Cardiac ventricle fibroblast (primary cell): ENCODE measurements at places on chromosomes 4 and X. TPM values are rescaled to one million over a fixed set of nuclear protein-coding genes. Genes with fewer than 3 reads are reported as not detected.

The PRDM8 gene
- 2.7 and 3.5 TPM in 2 replicates for total RNA-seq

The ATP1B4 gene
- not detected in 2 replicates for total RNA-seq

The WDR45 gene
- 64.5 and 72.1 TPM in 2 replicates for total RNA-seq

The SHOX gene
- not detected in 2 replicates for total RNA-seq

The SMIM10L2A gene
- total RNA-seq, result 0.54 and 0.75 TPM in 2 replicates

The SCML1 gene
- 5.9 and 7.4 TPM in 2 replicates for total RNA-seq

The BTC gene
- total RNA-seq, result not detected in 2 replicates

The PAGE1 gene
- not detected in 2 replicates for total RNA-seq

The DGAT2L6 gene
- not detected in 2 replicates for total RNA-seq

The FHDC1 gene
- total RNA-seq, result 0.06 and 0.15 TPM in 2 replicates

The GYPA gene
- total RNA-seq, result not detected in 2 replicates

The GAGE13 gene
- not detected in 2 replicates for total RNA-seq

The TMEM185A gene
- total RNA-seq, result 10.1 and 17.2 TPM in 2 replicates

The GRID2 gene
- total RNA-seq, result not detected in 2 replicates

The ABHD18 gene
- 2.6 and 4.8 TPM in 2 replicates for total RNA-seq

The HSFX4 gene
- not detected in 2 replicates for total RNA-seq

The TRIM61 gene
- total RNA-seq, result 1.6 and 2.7 TPM in 2 replicates

The CHRDL1 gene
- total RNA-seq, result 6.0 and 7.7 TPM in 2 replicates

The CCSER1 gene
- total RNA-seq, result not detected in 2 replicates

The RHOXF2 gene
- not detected in 2 replicates for total RNA-seq

The PGAM4 gene
- not detected in 2 replicates for total RNA-seq

The STK32B gene
- total RNA-seq, result 1.7 and 2.3 TPM in 2 replicates

The WWC2 gene
- total RNA-seq, result 11.7 and 13.5 TPM in 2 replicates

The FGFBP2 gene
- total RNA-seq, result 0.73 and 1.3 TPM in 2 replicates

The SUPT20HL2 gene
- total RNA-seq, result not detected in 2 replicates

The CTAG1B gene
- total RNA-seq, result not detected in 2 replicates

The IL3RA gene
- 2.8 TPM in 1 of 2 replicates, not detected in the other for total RNA-seq

The MAGED4 gene
- total RNA-seq, result 46.9 and 52.6 TPM in 2 replicates

The SMIM10 gene
- total RNA-seq, result 3.1 and 5.9 TPM in 2 replicates

The SLC10A6 gene
- not detected in 2 replicates for total RNA-seq

The RNF212 gene
- total RNA-seq, result 0.37 and 1.3 TPM in 2 replicates

The XKRX gene
- total RNA-seq, result not detected in 2 replicates

The RIBC1 gene
- total RNA-seq, result 0.19 and 0.64 TPM in 2 replicates

The BANK1 gene
- total RNA-seq, result 0.05 and 0.06 TPM in 2 replicates

The NAT8L gene
- total RNA-seq, result 0.39 and 1.6 TPM in 2 replicates

The PNMA3 gene
- not detected in 2 replicates for total RNA-seq

The ZNF827 gene
- 3.1 and 12.3 TPM in 2 replicates for total RNA-seq

The PGM2 gene
- total RNA-seq, result 11.2 and 12.1 TPM in 2 replicates

The TRAM1L1 gene
- 0.12 and 1.3 TPM in 2 replicates for total RNA-seq

The ZNF157 gene
- total RNA-seq, result 0.12 TPM in 1 of 2 replicates, not detected in the other

The CXCL10 gene
- total RNA-seq, result not detected in 2 replicates

The MAGEA2B gene
- not detected in 2 replicates for total RNA-seq

The IGFBP7 gene
- 2,633 and 2,649 TPM in 2 replicates for total RNA-seq

The STAP1 gene
- not detected in 2 replicates for total RNA-seq

The PRRG3 gene
- total RNA-seq, result 0.10 TPM in 1 of 2 replicates, not detected in the other

The TASL gene
- total RNA-seq, result not detected in 2 replicates

The FHL1 gene
- total RNA-seq, result 76.8 and 78.3 TPM in 2 replicates

The SRPK3 gene
- total RNA-seq, result 0.12 TPM in 1 of 2 replicates, not detected in the other

The DKK2 gene
- not detected in 2 replicates for total RNA-seq

The DSPP gene
- total RNA-seq, result not detected in 2 replicates

The ART3 gene
- not detected in 2 replicates for total RNA-seq

The OTC gene
- total RNA-seq, result not detected in 2 replicates

The ASB9 gene
- total RNA-seq, result 0.34 TPM in 1 of 2 replicates, not detected in the other

The FGA gene
- total RNA-seq, result not detected in 2 replicates

The AKAP14 gene
- not detected in 2 replicates for total RNA-seq
